Stimulated activated CD8-positive, alpha-beta memory T cell treated with anti-CD3 and anti-CD28 coated beads, Interleukin-4, amount 100 ng/mL, for 1 hour (primary cell): ENCODE measurements at places on chromosomes 6 and 20.

GRCh38 chr20:1346315-1346969, 17.5 kb upstream of the SDCBP2 start:
- DNase-seq, result no peak

DNA sequence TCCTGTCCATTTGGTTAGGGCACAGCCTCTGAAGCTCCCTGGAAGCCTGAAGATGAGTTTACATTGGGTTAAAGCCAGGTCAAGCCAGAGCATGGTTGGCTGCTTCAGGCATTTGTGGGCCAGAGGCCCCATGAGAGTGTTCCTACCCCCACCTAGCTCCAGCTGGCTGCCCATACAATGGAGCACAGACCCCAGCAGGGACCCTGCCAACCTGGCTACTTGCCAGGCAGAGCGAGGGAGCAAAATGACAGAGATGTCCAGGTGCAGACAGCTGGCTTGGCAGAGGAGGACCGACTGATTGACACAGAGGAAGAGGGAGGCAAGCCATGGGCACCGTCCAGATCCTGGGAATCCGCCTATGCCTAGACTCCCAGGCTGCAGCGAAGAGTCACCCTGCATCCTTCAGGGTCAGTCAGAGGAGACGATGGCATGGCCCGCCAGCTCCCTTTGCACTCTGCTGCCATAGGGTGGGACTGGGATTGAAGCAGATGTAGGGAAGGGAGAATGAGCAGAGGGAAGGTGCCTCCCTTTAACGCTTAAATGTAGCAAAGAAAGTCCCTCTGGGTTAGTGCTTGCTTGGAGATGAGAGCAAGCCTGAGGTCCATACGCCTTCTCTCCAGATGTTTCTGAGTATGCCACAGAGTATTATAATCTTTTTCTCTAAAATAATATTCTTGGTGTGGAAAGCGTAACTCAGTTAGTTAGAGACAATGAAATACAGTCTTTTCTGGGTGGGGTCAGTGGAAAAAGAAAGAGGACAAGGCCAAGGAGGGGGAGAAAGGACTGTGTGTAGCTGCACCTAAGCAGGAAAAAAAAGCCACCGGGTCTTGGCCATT, 77.6 kb upstream of the FYN start:
- no peak for DNase-seq

- DNase-seq, result no peak
These were observed 7.0 kb upstream of the DSTN start for GRCh38 chr20:17562804-17563305.

- no peak for DNase-seq
These were observed 262.3 kb upstream of the PLN start for GRCh38 chr6:118285791-118286190.

DNA sequence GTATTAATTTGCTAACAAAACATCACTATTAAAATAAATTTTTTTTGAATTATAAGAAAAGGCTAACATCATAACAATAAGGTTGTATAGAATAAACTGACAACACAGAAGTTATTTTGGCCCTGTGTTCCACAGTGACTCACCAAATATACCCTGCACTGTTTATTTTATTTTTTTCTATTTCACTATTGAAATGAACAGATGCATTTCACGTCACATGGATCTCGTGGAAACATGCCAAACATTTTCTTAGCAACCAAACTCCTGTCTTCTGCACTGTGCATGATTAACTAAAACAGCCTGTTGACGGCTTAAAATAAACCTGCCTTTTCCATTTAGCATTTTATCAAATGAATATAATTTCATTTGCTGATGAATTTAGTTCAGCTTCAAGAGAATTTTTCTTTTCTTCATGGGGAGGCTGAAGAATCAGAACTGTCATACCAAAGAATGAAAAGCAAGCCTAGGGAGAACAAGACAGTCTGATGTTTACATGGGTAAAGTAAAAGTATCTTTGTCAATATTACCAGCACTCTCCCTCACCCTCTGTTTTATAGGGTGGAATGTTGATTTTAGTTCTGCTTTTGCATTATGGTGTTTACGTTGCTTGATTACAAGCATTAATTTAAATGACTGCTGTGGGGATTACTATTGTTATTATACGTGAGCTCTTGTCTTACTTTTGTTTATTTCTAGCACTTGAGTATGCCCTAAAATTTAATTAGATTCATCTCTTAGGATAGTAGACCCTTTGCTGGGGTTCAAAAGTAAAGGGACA, 115.3 kb downstream of the LCA5 start:
- DNase-seq, result no peak

DNA sequence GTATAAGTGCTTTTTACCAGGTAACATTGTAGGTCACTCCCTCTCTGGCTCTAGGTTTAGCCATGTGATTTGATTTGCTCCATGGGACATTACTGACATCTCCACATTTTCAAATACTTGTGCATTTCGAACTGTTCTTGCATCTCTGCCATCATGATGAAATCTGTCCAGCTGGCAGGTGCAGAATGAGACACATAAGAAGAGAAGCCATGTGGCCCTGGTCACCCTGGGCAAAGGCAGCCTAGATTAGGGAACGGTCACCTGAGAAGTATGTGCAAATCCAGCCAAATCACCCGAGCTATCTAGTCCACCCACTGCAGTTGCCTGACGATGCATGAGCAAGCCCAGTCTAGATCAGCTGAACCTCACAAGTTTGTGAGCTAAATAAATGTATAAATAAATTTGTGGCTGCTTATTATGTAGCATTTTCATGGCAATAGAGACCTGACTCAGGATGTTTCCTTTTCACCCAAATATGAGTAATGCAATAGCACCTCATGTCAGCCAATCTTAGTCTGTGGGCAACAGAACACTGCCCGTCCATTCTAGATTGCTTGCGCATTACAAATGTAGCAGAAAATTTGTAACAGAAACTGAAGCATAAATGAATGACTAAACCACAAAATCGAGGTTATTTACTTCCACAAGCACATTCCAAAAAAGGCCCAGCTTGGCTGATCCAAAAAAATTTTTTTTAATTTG, 115.2 kb downstream of the PAK5 start:
- DNase-seq, result no peak

- DNase-seq, result no peak
These were observed 97.8 kb downstream of the PLEKHG1 start for GRCh38 chr6:150697515-150697914.
